ENCODE measurements at places on chromosomes 7 and 10.

DNA sequence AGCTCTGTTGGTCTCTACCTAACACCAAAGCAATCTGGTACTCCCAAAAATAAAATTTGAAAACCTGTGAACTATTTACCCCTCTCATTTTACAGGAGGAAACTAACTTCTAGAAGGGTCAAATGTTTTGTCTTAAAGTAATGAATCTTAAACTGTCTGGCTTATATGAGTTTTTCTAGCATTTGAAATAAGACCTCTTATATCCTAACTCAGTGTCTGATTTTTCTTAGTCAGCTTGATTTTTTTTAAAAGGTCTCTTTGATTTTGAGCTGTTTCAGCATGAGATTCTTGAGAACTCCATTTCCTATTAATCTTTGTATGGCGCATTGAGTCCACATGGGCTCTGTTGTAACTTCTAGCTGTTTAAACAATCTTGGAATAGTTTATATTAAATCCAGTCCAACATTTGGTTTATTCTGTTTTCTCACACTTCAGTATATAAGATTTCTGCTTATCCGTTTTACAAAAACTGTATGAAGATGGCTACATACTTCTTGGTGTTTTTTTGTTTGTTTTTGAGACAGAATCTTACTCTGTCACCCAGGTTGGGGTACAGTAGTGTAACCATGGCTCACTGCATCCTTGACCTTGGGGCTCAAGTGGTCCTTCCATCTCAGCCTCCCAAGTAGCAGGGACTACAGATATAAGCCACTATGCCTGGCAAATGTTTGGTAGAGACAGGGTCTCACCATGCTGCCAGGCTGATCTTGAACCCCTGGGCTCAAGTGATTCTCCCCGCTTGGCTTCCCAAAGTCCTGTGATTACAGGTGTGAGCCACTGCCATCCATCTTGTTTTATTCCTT is 91.1 kb downstream of the PPP1R9A start:
- no peak for ATAC-seq

DNA sequence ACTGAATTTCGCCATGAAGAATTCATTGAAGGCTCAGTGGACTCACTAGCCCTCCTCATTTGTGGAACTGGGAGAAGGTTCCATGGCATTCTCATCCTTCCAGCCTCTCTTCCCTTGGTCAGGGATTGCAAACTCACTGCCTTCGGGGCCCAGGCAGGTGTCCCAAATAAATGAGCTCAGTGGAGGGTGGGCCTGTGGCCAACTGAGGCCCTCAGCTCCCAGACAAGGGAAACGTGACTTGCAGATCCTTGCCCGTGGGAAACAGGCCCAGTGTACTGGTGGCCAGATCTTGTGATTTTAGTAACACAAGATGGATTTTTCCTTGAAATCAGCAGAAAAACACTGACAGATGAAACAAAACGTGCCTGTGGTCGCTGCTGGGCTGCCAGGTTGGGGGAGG is 168.7 kb upstream of the CTBP2 start:
- no peak for ATAC-seq

- ATAC-seq = no peak
These were observed 10.6 kb downstream of the PPP2R2D start for GRCh38 chr10:131911451-131911850.

- ATAC-seq = no peak
These were observed 30.5 kb upstream of the PWWP2B start for GRCh38 chr10:132366499-132366898.

DNA sequence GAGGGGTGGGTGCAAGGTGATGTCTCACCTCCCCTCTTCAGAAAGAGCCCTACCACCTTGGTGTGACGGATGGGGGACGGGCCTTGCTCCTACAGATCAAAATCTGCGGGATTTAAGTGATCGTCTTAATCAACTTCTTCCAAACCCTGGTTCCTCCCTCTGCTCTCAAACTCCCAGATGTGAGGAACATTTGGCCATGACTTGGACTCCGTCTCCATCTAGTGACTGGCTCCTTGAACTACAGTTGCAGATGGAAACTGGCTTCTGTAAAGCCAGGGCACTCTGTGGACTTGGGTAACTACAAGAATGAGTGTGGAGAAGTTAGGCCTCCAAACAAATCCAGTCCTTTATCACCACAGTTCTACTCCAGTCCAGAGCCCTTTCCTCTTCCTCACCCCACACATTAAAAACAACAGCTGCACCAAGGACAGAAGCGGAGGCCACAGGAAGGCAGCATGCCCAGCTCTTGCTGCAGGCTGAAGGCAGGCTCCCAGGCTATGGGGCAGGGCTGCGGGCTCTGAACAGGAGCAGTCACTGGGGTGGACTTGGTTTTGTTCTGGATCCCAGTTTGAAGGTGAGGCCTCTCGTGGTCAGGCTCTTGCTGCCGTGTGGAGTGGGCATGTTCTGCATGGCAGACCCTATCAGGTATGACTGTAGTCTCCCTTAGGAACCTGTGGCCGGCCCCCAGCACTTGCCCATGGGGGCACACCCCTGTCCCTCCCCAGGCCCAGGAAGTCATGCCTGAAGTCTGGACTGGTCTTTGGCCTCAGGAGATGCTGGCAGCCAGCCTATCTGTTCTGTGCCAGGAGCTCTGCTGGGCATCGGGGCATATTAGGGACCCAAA is 79.4 kb downstream of the VWC2 start:
- ATAC-seq = peak; percentile 87

DNA sequence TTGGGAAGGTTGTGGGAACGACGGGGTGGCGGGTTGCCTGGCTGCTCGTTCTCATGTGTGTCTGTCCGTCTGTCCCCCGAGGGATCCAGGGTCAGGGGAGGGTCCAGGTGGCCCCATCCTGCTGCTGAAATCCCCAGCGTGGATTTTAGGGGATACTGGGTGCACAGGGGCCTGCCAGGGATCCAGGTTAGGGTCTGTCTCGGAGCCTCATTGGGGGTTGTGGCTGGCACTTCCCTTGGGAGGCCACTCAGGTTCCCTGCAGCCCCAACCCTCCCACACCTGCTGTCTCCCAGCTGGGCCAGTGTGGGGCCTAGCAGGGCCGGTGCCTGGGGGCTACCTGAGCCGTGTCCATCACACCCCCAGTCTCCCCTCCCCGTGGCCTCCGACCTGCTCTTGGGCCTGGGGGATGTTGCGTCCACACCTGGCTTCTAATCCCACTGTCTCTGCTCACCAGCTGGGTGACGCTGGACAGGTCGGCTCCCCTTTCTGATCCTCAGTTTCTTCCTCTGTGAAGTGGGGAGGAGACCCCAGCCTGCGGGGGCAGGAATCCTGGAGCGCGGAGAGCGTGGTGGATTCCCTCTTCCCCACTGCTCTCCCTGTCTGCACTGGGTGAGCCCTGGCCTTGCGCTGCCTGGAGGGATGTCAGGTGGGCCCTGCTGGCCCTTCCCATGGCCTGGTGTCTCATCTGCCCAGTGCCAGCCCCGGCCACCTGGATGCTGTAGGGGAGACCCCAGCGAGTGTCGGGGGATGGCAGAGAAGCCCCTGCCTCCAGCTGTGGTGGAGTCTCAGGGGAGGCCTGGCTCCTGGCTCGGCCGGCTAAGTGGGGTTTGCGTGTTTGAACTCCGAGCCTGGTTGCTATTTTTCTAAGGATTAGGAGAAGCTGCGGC is 81.6 kb downstream of the UNCX start:
- ATAC-seq = no peak

- no peak for ATAC-seq
These were observed 144.6 kb upstream of the GPR26 start for GRCh38 chr10:123521556-123521955.

- no peak for ATAC-seq
These were observed 4.6 kb downstream of the SEC23IP start for GRCh38 chr10:119896937-119897770.

DNA sequence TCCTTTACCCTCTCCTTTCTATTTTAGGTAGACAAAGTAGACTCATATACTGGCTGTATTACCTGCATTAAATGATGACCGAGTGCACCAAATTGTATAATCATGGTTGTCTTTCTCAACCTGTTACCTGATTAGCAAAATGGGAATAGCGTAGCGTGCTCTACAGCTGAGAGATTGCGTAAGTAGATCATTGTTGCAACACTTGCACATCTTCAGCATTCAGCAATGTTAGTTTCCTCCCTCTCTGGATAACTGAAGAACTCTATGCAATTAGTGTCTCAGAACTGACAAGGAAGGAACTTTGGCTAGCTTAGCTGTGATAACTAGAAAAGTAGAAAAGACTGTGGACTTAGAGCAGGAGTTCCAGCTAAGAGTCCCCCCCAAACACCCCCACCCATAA is 787.4 kb downstream of the PHTF2 start:
- ATAC-seq = no peak

GRCh38 chr7:77157446-77157845 is 35.0 kb downstream of the CCDC146 start:
- peak; percentile 34 for ATAC-seq

DNA sequence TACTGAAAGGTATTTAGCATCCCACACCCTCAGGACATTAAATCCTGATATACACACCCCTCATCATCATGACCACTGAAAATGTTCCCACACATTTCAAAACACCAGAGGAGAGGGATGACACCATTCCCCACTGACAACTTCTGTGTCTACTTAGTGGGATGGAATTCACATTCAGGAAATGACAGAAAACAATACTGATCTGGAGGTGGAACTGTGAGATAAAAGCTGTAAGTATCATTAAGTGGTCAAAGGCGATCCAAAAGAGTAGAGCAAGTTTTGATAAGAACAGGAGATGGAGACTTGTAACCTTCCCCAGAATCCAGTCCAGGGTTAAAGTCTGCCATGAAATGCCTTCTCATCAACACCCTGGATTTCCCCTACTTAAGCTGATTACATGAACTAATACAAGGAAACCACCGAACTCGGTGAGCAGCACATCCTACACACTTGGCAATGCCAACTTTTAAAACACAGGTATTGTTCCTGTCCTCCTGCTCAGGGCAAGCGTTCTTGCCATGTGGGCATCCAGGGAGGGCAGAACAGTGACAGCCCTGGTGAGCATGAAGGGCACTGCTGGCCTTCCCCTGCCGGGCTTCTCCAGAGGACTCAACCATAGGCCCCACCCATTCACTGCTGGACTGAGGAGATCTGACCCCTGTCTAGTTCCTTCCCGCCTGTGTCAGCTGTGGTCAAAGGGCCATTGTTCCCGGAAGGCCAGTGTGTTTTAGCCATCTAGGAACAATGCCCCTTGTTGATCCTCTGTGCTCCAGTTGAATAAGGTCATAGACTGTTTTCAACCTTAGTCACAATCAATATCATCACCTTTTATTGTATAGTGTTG is 85.0 kb downstream of the SGMS1 start:
- peak; percentile 42 for ATAC-seq

DNA sequence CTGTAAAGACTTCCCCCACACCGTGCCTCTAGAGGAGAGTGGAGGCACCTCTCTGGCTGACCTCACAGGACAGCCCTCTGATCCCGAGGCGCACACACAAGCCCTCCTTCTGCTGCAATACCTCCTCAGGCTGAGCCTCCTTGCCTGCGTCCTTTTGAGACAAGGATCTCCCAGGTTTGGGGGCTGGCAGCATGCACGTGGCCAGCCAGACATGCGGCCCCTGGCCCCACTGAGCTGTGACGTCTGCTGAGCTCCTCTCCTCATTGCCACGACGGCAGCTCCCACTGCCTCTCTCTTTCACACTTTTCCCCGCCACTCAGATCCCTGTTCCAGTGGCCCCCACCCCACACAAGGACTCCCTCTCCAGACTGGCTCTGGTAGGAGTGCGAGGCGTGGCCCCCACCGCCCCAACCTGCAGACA is 12.2 kb upstream of the DNAAF5 start:
- no peak for ATAC-seq

DNA sequence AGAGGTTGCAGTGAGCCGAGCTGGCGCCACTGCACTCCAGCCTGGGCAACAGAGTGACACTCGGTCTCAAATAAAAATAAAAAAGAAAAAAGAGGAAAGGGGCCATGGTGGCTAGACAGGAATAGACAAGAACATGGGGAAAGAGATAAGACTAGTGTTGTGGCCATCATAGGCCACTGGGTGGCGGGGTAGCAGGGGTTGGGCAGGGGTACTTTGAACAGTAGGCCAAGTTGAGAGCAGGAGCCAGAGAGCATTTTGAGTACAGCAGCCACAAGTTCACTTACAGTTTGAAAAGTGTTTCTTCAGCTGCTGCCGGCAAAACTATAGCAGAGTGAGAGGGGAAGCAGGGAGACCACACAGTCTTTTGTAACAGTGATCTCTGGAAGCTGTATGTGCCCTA is 656.0 kb downstream of the CNTNAP2 start:
- no peak for ATAC-seq

DNA sequence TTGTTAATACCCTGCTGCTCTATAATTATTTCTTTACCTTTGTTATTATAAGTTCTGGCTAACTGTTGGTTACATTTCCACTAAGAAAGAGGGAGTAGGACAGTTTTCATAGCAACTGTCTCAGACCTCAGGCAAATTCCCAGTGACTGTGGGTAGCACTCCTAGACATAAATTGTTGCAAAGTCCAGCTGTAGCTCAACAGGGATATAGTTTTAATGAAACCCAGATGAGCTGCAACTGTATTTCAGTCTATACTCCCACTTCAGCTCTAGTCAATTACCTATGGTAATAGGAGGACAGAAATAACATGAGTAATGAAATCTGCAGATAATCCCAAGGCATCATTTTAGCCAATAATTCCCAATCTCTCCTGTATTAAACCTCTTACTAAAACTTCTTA is 103.0 kb upstream of the SEMA3A start:
- ATAC-seq = no peak

- no peak for ATAC-seq
These were observed 109.4 kb downstream of the HIBADH start for GRCh38 chr7:27553273-27553672.

DNA sequence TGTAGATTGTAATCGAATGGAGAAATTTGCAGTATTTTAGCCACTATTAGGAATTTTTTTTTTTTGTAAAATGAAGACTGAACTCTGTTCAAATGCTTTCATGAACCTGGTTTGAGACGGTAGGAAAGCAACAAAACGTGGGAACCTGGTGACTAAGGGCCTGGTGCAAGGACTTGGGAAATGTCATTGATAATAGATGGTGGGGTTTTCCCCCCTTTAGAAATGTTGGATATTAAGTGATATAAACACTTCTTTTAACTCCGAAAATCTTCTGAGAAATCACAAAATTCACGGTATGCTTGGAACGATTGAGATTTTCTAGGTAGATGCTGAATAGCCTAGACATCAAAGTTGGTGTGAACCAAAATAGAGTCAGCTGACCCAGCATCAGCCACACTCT is 6.4 kb downstream of the IFIT2 start:
- no peak for ATAC-seq

GRCh38 chr10:29394321-29394932 is 105.6 kb downstream of the LYZL1 start:
- ATAC-seq = no peak

DNA sequence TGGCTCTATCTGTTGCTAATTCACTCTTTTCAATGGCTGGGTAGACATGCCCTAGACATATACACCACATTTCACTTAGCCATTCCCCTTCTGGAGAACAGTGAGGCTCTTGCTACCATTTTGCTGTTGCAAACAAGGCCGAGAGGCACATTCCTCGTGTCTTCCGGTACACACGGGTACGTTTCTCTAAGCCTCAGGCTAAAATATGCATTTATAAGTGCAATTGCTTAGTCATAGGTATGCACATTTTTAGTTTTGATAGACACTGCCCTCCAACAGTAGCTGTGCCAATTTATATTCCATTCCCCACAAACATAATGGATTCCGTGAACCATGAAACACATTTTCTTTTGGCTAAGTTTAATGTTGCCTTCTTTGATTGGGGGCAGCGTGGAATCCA is 13.2 kb downstream of the CHAT start:
- ATAC-seq = no peak

GRCh38 chr7:41832941-41833340 is 130.1 kb upstream of the INHBA start:
- ATAC-seq = no peak

GRCh38 chr10:73998929-73999691 is 1.2 kb downstream of the VCL start:
- ATAC-seq = peak; percentile 49

- peak; percentile 74 for ATAC-seq
These were observed 36.7 kb upstream of the PRPS1L1 start for GRCh38 chr7:18064242-18064838.

GRCh38 chr7:80659120-80660055 is 20.9 kb downstream of the CD36 start:
- no peak for ATAC-seq
